Foreskin keratinocyte (primary cell): ENCODE measurements at places on chromosomes 2 and 18. TPM values are rescaled to one million over a fixed set of nuclear protein-coding genes. Genes with fewer than 3 reads are reported as not detected.

The CCDC74B gene
- 5.6 and 11.3 TPM in 2 replicates for polyA plus RNA-seq

The RAPGEF4 gene
- 0.58 and 0.60 TPM in 2 replicates for polyA plus RNA-seq

DNA sequence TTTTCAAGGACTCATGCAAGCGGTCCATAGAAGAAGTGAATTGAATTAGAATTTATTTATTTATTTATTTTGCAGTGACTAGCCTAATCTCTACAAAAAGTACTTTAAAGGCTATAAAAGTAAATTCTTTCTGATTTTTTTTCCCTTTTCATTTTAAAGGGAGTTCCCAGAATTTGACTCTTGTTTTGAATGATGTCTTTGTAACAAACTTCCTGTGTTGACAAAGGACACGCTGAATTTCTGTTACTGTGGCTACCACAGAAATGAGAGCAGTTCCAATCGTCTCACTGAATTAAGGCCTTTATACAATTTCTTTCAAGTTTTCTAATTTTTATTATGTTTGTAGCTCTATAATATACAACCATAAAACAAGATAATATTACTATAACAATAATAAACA is 46.3 kb upstream of the LPIN2 start:
- DNase-seq, result no peak

DNA sequence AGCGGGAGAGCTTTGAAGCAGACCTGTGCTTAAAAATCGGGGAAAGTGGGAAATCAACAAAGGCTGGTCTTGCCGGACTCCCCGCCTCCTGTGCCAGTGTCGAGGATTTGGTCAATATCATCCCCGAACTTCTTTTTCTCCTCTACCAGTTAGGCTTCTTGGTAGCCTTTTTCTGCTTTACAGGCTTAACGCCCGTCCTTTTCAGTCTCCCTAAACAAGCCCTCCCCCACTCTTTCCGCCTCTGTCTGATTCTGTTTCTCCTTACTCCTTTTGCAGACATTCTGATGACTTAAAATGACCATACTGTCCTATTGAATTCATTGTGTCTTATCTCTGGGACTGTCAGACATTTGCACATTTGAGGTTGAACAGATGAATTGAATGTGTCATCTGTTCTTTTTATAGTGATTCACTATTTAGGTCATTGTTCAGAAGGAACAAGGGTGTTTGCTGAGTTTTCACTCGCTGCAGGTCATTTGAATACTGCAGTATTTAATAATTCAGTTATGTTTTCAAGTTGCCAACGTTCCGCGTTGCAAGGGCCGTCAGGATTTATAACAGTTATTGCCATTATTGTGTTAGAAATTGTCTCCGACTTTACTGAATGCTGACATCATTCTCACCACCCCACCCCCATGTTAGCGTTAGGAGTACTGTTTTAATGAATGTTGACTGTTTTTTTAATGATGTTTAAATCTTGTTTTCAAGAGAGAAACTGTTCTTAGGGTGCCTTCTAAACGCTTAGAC is 1.1 kb downstream of the ITGAV start:
- peak; percentile 73 for DNase-seq

GRCh38 chr18:10453806-10454680 is at the start of gene APCDD1:
Gene APCDD1 (plus strand): TSS chr18:10454635. CDS start chr18:10454982, 347 bp downstream.
- DNase-seq, result no peak

The CDC42EP3 gene
- 15.0 and 23.2 TPM in 2 replicates for polyA plus RNA-seq

DNA sequence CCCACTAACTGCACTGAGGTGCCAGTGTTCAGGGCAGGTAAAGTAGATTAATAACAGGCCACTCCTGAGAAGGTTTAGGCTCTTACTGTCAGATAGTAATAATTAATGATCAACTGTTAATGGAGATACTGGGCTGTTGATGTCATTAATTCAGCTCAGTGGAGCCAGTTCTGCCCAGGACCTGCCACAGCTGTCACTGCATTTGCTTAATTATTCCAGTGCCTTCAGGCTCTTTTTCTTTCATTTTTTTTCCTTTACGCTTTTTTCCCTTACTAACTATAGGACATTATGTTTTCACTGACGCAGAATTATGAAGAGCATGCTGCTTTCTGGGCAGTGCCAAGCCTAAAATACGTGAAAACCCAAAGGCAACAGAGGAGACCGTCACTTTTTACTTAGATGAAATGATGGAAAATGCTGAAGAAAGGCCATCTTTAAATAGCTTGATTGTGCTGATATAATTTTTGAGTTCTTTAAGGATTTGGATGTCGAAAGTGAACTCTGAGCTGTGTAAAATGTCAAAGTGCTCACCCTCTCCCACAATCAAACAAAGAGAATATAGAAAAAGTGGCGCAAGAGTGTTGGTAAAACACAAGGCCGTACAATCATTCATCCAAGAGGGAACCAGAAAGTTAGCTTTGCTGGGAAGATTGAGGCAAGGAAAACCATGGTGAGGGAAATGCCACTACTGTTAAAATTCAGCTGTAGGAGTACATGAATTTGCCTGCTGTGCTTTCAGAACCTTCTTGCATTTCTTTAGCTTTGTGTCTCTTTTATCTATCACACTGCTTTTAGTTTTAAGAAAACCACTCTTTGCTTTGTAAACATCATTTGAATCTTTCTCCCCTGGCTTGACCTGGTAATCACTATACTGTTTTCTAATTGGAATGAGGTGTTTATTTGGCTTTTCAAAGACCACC is 192.0 kb upstream of the ZEB2 start:
- DNase-seq, result no peak

DNA sequence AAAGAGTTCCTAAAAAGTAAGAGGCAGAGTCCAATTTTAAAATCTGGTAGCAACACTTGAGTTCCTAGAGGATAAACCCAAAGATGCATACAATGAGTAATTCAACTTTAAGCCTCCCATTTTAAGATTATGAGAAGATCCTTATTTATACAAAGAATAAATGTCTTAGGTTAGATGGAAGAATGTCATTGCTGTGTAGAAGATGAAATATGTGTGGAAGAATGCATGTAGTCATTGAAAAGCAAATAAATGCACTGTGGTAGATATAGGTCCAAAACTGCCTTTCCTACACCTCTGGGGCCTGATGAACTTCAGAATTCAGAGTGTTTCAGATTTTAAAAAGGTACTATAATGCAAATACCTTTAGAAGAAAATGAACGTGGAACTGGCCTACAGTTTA is 58.7 kb upstream of the LRP1B start:
- DNase-seq, result no peak

GRCh38 chr18:22278798-22279197 is 109.4 kb downstream of the GATA6 start:
- no peak for DNase-seq

GRCh38 chr2:67008155-67008554 is 389.0 kb upstream of the ETAA1 start:
- no peak for DNase-seq

- no peak for DNase-seq
Measured at GRCh38 chr2:190634381-190634780, 14.5 kb upstream of the NAB1 start.

DNA sequence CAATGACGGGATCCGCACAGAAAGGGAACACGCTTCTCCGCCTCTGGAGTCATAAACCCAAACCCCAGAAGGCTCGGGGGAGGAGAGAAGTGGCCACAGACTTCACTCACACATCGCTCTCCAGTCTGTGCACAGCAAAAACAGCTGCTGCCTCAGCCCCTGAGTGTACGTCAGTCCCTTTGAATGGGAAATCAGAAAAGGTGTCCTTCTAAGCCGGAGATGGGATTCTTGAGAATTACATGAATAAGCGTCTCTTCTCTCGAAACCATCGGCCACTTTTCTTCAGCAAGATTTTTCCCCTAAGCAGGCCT is 78.3 kb downstream of the PDCL3 start:
- no peak for DNase-seq

DNA sequence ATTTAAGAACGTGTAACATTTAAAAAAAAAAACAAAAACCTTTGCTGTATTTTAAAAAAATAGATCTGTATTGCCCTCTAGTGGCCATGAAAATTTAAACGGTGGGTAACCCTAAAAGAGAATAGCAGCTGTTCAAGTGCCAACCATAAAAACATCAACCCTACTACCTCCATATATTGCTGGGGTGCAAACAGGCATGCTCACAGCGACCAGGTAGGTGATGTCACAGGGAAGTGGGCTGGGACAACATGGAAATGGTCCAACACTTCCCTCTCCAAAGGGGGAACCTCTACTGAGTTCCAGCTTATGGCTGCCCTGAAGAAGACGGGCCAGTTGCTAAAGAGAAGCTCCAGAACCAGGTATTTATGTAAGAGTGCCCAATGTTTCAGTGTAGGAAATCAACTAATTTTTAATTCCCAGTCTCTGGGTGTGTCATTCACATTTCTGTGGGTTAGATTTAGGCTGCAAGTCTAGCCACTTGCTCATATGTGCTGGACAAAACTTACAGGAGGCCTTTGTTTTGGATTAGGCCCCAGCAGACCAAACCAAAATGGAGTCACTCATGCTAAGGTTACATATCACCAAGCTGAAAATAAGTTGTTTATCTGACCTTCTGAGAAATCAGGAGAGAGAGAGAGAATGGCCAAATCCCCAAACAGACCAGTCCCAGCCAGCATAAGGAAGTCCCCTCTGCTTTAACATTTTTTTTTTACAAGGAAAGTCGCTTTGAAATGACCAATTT is 54.5 kb downstream of the SKA1 start:
- no peak for DNase-seq

DNA sequence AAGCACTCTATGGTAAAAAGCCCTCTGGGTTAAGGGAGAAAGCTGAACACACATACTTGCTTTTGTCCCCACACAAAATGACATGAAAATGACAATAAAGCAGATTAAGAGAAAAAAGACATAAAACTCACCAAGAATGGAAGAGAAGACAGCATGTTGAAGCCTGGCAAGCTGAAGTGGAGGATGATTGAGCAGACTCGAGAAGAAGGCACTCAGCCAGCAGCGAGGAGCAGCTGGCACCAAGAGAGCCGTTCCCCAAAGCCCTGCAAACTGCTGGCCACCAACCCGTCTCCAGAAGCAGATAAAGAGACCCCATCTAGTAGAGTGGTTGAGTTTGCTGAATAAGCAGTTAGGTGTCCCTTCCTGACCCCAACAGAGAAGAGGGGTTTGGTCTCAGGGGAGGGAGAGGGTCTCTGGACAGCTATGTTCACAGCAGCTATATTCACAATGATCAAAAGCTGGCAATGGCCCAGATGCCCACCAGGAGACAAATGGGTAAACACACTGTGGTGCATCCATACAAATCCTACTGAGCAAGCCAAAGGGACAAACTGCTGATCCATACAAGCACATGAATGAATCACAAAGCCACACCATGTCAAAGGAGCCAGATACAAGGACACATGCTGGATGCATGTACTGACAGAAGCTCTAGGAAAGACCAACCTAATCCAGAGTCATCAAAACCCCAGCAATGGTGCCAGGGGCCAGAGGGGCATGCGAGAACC is 36.9 kb downstream of the FAM168B start:
- no peak for DNase-seq

The CGREF1 gene
- 0.74 and 1.9 TPM in 2 replicates for polyA plus RNA-seq

The IL36G gene
- 0.43 and 0.50 TPM in 2 replicates for polyA plus RNA-seq

DNA sequence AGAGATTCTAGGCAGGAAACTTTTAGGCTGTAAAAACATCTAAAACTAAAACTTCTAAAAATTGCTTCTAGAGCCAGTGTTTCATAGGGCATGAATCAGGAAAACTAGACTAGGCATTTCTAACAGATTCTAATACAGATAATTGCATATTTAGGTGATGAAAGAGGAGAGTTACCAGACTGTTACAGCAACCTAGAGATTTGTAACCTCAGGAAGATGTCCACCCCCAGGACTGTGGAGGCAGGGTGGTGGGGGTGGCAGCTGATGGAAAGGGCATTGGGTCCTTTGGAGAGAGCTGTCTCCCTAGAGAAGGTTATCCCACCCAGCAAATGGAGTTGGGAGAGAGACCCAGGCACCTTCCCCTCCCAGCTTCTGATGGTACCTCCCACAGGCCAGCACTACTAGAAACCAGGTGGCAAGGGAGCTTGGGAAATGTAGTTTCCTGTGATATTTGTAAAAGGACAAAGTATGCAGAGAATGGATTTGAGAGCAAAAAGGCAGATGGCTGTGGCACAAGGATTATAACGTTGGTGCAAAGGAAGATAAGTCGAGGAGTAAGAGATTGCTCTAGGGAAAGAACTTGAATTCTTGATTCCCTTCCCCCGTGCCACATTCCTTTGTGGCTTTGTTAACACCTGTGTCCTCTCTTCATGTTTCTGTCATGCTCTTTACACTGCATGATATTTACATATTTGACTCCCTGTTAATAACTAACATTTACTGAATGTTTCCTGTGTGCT is 75.6 kb upstream of the MGAT5 start:
- DNase-seq, result no peak

GRCh38 chr2:100862081-100862480 is 42.1 kb downstream of the NPAS2 start:
- DNase-seq, result no peak

- no peak for DNase-seq
Measured at GRCh38 chr18:56999823-57000222, 147.1 kb upstream of the BOD1L2 start.

GRCh38 chr2:136029149-136029548 is 43.7 kb upstream of the DARS1 start:
- no peak for DNase-seq

DNA sequence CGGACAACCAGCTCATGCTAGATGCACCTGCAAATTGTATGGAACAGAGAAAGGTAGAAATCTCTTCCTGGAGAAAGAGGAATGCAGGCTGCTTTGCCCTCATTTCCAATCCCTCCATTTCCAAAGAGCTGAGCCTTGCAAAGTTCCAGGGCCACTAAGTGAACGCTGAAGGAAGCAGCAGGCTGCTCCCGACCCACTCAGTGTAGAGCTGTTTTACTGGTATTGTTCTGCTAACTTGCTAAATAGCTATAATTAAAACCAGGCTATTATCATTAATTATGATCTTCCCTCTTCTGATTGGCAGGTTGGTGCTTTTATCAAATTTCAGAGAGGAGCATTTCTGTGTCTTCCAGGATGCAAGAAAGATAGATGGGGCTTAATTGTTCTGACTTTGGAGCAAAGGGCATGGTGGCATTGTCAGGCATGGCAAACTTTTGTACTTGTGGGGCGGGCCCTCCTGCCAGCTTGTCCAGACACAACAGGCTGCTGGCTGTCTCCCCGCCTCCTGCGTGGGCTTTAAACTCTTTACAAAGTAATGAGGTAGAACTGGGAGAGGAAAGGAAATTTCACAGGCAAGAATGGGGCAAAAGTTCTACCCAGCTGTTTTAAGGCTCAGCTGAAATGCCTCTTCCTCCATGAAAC is 40.2 kb downstream of the ALK start:
- DNase-seq, result no peak

- peak; percentile 60 for DNase-seq
Measured at GRCh38 chr18:23143016-23143814, 7.9 kb downstream of the CABLES1 start.

The RAB27B gene
- polyA plus RNA-seq, result 0.47 and 0.96 TPM in 2 replicates

The CLIP4 gene
- 9.5 and 9.6 TPM in 2 replicates for polyA plus RNA-seq
